CD8-positive, alpha-beta memory T cell (primary cell): ENCODE measurements at places on chromosomes 7 and 10.

GRCh38 chr10:93028883-93029282 is 31.7 kb upstream of the CYP26C1 start:
- DNase-seq: no peak

- no peak for DNase-seq
Observed at GRCh38 chr10:116597543-116597942, 6.8 kb downstream of the PNLIPRP1 start.

GRCh38 chr10:78852466-78853240 is 216.1 kb upstream of the ZMIZ1 start:
- DNase-seq: no peak

GRCh38 chr10:15316145-15316544 is 54.9 kb downstream of the FAM171A1 start:
- DNase-seq: no peak

GRCh38 chr7:57505176-57505575 is 55.2 kb downstream of the ZNF716 start:
- DNase-seq: no peak

- no peak for DNase-seq
Observed at GRCh38 chr10:16314259-16314658, 122.6 kb upstream of the PTER start.

- no peak for DNase-seq
Observed at GRCh38 chr7:117135553-117135891, 182.2 kb downstream of the ST7 start.

GRCh38 chr10:108393089-108393488 is 1228.6 kb upstream of the SORCS1 start:
- no peak for DNase-seq
